Activated B cell treated with CpG ODN at 0.5 μM for 24 hours (primary cell): ENCODE measurements at places on chromosomes 6 and 20. TPM values are rescaled to one million over a fixed set of nuclear protein-coding genes. Genes with fewer than 3 reads are reported as not detected.

DNA sequence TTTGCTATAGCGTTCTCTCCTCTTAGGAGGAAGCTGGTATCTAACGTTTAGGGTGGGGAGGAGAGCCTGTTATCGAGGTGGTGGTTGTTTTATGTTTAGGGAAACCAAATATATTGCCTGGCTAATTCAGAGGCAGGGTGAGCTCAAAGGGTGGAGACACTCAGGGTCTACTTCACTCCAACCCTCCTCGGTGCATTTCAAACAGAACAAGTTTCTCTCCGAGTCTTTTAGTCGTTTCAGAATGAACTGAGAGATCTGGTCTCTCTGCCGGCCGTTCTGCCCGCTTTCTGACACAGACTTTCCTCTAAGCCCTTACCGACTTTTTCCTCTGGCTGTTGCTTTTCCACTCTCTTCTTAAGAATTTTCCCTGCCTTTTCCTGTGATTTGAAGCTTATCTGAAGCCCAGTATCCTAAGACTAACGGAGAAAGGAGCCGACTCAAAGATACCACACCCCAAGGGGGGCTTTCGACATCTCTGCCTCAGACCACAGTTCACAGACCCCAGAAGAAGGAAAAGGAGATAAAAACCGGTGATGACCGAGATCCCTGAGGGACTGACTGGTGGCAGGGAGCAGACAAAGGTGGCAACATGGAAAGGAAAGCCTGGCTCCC is 865 bp downstream of the STK38 start:
- peak overlapping the region; percentile 98 for H3K4me3 ChIP-seq
- no peak for DNase-seq
- peaks cover 20% of the 10 kb centered on the region for H3K36me3 ChIP-seq
- no peaks in the 10 kb centered on the region for H3K27me3 ChIP-seq
- peaks cover 69% of the 10 kb centered on the region for H3K4me1 ChIP-seq
- H3K27ac ChIP-seq, result peak overlapping the region; percentile 96

Gene ARHGAP40
- not detected in 2 replicates for total RNA-seq

- H3K27me3 ChIP-seq, result no peaks in the 10 kb centered on the region
- H3K27ac ChIP-seq, result no peak overlapping the region
- peaks cover 61% of the 10 kb centered on the region for H3K36me3 ChIP-seq
These were observed 67.2 kb downstream of the DHX35 start for GRCh38 chr20:39029364-39029763.

DNA sequence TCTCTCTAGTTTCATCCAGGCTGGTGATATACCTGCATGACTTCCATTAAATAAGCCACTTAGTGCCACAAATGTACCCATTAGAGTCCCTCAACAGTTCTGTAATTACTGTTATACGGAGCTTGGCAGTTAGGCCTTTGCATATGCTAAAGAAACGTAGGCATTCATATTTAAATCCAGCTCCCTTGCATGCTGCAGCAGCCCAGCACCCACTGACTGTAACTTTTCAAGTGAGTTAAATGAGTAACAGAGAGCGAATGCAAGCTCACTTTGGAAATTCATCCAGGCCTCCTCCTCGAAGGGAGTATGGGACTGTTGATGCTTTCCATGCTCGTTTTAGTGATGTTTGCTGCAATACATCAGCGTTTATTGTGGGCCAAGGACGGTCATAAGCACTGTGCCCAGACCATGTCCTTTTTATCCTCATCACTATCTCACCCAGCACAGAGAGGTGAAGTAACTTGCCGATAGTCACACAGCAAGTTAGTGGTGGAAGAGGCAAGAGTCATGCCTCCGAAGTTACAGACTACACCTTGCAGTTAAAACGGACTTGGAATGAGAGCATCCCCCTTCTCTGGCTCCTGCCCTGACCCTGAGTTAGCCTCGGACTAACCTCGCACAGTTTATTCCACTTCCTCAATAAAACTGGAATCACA is 179.4 kb upstream of the PDE10A start:
- H3K4me1 ChIP-seq, result no peaks in the 10 kb centered on the region
- DNase-seq, result no peak
- no peaks in the 10 kb centered on the region for H3K36me3 ChIP-seq
- no peak overlapping the region for H3K27ac ChIP-seq
- H3K4me3 ChIP-seq, result no peak overlapping the region

DNA sequence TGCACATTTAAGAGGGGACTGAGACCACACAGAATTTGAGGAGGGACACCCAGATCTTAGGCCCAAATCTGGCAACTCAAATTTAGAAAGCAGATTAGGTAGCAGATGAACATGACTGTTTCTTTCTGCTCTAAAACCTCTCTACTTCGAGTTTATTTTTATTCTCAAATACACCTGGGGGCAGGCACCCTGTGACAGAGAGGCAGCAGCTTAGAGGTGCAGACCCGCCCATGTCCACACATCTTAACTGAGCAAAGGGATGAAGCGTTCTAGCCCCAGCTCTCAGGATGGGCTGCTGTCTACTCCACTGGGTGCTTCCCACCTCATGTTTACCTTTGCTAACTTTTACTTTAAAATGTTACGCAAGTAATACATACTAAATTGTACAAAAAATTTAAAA is 125.0 kb downstream of the SLC23A2 start:
- H3K27ac ChIP-seq, result peak overlapping the region; percentile 60
- H3K4me1 ChIP-seq, result peaks cover 12% of the 10 kb centered on the region
- no peaks in the 10 kb centered on the region for H3K27me3 ChIP-seq
- peak overlapping the region; percentile 44 for H3K4me3 ChIP-seq
